Stimulated activated naive B cell treated with anti-CD40 and anti-IgM and Interleukin-4, amounts not matched to agents 10 μg/mL and 1 μg/mL and 100 μg/mL, for 72 hours (primary cell): ENCODE measurements at places on chromosomes 6 and 20.
A peak's percentile ranks its signal among the peaks of the same experiment; 100 is the strongest.

DNA sequence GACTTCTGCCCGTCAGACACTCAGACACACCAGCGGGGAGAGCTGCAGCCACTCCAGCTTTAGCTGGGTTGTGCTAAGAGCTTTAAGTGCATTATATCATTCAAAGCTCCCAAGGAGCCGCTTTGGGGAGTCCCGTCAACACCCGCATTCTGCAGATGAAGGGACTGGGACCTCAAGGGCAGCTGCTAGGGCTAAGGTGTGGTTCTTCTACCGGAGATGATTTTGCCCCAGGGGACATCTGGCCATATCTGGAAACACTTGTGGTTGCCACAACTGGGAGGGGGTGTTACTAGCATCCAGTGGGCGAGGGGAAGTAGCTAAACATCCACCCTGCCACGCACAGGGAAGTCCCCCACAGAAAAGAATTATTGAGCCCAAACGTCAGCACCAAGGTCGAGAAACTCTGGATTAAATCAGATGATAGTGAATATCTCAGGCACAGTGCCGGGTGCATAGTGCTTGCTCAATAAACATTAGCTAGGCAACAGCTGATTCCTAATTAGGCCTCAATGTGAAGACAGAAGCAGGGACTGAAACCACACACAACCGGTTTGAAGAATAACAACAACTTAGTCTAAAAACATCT, 29.6 kb downstream of the PMEPA1 start:
- peak; percentile 90 for DNase-seq

DNA sequence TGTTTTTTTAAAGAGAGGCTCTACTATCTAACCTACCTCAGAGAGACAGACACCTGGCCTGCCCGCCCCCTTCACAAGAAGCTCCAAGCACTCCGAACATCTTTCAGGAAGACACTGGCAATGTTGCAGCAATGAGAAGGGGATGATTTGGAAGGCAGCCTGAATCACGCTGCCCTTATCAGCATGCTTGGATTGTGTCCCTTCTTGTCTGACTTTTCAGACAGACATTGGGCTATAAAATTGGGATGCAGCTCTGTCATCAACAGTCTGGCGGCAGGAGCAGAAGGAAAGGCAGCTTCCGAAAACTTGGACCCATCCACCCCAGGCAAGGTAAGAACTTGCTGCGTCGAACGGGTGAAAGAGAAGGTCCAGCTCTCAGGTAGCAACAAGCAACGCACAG, 56.0 kb downstream of the CDK5RAP1 start:
- no peak for DNase-seq

GRCh38 chr6:44249082-44249748, 2.3 kb downstream of the HSP90AB1 start:
- DNase-seq, result no peak

DNA sequence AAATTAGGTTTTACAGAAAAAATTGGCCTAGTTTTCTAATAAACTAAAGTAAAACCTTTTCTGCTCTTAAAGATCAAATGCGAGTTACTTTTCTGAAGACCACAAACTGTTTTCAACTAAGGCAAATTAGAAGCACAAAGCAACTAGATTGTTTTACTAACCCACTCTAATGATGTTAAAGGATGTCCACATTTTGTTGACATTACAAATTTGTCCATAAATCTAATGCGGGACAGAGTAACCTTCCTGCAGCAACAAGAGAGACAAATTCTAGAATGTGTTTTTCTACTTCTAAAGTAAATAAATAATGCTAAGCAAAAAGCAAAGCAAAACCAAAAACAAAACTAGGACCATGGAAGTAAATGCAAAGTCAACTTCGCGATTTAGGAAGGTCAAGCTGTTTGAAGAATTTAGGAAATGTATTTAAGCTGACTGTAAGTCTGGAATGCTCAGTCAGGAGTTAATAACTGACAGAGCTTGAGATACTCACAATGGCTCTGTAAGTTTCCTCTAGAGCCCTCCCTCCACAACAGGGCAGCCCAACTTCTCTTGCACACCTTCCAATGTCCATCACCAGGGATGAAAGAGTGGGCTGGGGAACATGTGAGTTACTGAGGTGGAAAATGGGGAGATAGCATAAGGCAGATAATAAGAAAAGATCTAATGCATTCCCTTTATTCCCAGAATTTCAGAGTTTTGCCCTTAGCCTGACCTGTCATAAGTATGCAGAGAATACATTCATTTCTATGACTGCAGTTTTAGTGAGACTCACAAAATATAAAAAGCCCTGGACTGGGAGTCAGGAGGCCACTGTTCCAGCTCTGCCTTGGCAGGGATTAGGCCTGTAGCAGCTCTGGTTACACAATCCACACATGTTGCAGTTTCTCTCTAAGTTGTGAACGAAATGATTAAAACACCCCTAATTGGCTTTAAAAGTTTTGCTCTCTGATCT, 158.8 kb downstream of the FOXA2 start:
- no peak for DNase-seq

GRCh38 chr20:18722371-18722770, 91.2 kb upstream of the SCP2D1 start:
- DNase-seq, result no peak

DNA sequence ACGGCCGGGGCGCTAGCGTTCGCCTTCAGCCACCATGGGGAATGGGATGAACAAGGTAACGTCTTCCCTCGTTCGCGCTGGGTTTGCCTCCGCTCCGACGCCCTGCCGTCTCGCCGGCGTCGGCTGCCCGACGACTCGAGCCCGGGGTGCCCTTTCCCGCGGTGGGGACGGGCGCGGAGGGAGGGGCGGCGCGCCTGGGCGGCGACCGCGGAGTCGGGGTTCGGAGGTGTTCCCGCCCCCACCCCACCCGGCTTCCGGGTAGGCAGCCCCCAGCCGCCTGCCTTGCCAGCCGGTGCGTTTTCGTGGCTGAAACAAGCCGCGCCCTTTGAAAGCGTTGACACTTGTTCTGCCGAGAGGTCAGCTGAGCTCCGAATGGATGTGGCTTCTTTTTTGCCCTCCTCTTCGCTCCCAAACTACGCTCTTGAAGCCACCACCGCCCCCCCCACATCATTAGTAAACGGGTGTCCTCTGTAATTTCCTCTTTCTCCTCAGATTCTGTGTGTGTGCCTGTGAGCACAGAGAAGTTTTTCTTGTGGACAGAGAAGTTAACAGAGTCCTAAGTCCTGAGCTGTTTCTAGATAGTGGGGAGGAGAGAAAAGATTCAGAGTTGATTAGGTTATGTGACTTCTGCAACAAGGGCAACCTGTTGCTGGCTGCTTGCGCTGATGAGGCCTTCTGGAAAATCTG, 362 bp downstream of the DUSP22 start:
- peak; percentile 83 for DNase-seq

GRCh38 chr6:42030585-42031506, 19.5 kb upstream of the TAF8 start:
- DNase-seq, result no peak

DNA sequence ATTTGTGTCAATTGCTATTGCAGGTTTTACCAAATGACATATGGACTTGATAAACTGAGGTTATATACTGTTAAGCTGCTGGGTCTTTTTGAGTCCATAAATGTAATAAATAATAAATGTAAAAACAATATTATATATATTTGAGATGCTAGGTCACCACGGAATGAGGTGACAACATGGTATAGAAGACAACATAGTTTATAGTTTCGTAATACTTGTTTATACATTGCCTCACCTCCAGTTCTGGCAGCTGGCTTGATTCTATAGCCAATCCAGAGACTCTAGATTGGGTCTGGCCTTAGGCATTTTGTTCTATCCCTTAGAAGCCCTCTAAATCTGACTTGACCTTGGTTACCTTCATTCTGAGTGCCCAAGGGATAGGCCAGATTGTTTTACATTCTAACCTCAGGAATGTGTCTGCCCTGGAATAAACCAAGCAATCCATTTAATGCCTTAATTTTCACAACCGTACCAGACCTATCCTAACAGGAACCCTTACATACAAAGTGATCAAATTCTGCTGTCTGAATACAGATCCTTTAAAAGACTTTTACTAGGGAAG, 61.5 kb upstream of the STXBP5 start:
- no peak for DNase-seq

DNA sequence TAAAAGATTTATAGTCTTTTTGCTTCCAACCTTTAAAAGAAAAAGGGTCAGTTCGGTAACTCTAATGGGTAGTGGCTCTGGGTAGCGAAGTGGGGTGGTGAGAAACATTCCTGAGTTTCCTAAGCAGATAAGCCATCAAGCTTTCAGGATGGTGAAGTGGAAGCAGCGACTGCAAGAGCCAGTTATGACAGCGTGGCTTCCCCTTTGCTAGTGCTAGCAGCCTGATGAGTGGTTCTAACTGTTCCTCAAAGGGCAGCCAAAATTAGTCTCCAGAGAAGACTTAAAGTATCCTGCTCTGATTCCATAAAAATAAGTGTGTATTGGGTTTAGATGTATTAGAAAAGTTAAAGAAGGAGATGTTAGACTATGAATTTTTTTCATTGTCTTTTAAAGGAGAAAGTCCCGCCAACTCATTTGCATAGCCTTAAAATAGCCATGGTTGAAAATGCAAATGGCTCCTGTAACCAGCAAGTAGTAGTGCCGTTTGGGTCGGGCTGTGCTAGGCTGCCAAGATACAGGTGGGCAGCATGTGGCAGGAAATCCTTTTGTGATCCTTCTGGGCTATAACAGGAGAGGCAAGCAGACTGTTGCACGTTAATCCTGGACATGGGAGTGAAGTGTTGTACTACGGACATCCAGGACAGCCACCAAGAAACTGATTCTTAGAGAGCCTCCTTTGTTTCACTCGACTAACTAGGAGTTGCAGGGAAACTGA, 18.0 kb downstream of the ELOVL2 start:
- DNase-seq, result no peak

- no peak for DNase-seq
Observed at GRCh38 chr20:48875233-48875913, 46.1 kb upstream of the ARFGEF2 start.

DNA sequence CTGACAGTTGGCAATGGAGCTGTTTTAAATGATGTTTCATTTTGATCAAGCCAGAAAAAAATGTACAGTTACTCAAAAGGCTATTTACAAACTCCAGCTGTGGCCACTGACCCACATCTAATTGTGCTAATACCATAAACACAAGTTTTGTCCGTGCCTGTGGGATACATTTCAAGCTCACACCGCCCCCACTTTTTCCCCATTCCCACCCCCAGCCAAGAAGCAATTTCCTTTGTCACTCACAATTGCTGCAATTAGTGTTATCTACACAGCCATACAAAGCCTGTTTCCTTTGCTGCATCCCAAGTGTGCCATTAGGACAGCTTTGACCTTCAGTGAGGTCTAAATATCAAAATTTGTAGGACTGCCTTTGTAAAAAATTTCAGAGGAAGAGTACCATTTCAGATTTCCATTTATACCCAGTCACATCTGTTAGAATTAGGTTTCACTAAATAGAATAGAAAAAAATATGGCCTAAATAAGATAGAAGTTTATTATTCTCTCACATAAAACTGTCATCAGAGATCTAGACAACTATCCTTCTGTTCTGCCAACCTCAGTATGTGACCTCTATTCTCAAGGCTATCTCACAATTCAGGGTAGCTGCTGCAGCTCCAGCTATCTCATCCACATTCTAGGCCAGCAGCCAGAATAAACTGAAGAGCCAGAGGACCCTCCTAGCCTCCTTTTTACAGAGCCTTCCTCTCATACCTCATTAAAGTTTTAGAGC, 202.6 kb downstream of the NFATC2 start:
- no peak for DNase-seq

- no peak for DNase-seq
Observed at GRCh38 chr6:169803271-169803811, 51.9 kb downstream of the ERMARD start.

DNA sequence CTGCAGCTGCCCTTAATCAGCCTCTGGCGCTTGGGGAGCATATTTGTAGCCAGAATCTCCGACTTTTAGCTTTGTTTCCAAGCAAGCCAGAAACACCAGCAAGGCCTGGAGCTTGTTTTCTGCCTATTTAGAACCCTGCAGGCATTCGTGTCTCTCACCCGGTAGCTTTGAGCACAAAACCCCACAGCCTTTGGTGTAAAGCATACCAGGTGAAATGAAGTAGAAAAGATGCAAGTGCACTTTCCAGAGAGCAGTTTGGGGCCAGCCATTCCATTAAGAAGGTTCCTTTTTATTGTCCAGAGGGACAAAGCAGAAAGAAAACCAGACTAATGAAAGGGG, 736 bp downstream of the FAM217B start:
- DNase-seq, result no peak

GRCh38 chr20:21464916-21465315, 48.9 kb downstream of the NKX2-2 start:
- no peak for DNase-seq

- peak; percentile 32 for DNase-seq
Observed at GRCh38 chr6:152984513-152984872, 1.7 kb upstream of the FBXO5 start.

DNA sequence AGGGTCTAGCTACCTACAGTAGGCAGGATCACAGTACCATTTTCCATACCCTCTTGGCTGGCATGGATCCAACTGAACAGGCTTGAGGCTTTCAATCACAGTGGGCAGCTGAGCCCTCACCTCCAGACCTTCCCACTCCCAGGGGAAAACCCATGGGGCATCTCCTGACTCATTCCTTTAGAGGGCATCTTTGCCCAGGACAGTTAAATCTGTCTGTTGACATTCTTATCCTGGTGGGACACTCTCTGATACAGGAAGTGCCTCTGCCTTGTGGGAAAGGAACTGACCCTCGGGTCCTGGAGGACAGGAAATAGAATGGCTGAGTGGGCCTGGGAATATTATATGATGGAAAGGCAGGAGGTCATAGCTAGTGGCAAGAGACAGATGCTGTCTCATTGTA, 10.2 kb upstream of the EPB41L1 start:
- no peak for DNase-seq

GRCh38 chr6:2209226-2209809, 36.1 kb downstream of the GMDS start:
- DNase-seq, result no peak

- DNase-seq, result no peak
Observed at GRCh38 chr6:127786109-127786508, 114.7 kb downstream of the THEMIS start.

DNA sequence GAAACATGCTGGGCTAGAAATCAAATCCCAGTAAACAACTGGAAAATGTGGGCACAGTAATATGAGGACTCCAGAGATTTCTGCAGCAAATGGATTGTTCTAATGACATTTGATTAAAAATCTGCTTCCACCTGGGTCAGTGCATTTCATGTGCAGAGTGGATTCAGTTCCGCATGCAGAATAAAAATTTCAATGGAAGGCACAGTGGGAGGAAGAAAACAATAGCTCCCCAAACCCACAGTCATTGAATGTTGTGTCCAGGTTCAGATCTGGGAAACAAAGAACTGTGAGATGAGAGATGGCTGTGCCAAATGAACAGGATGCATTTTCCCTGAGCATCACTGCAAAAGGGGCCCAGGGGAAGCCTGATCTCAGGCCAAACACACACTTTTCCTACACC, 403.1 kb downstream of the BTBD9 start:
- no peak for DNase-seq

- DNase-seq, result no peak
Observed at GRCh38 chr20:57559289-57559634, 1.6 kb upstream of the PCK1 start.

- DNase-seq, result no peak
Observed at GRCh38 chr20:40265825-40266533, 423.1 kb downstream of the MAFB start.

- DNase-seq, result no peak
Observed at GRCh38 chr6:158366363-158366762, 54.1 kb downstream of the TULP4 start.

GRCh38 chr6:161010418-161010817, 18.8 kb downstream of the MAP3K4 start:
- DNase-seq, result no peak
